ENCODE measurements at places on chromosomes 4 and X.
A peak's percentile ranks its signal among the peaks of the same experiment; 100 is the strongest.

- no peak for DNase-seq
Measured at GRCh38 chr4:170278460-170278859, 188.7 kb upstream of the AADAT start.

DNA sequence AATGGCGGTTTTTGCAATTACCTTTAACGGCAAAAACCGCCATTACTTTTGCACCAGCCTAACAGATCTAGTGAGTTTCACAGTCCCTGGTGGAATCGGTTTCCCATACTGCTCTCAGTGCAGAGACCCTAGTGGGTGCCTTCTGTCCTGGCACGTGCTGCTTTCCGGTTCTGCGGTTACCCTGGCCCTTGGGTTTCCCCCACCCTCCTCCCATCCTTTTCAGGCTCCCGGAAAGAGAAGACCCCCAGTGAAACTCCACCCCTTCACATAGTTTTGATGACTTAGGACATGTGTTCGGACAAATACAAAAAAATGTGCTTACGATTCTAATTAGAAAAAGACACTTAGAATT is 36.9 kb downstream of the NLGN3 start:
- no peak for DNase-seq

GRCh38 chrX:18582910-18583493 is 88.9 kb downstream of the RS1 start:
- DNase-seq = no peak

DNA sequence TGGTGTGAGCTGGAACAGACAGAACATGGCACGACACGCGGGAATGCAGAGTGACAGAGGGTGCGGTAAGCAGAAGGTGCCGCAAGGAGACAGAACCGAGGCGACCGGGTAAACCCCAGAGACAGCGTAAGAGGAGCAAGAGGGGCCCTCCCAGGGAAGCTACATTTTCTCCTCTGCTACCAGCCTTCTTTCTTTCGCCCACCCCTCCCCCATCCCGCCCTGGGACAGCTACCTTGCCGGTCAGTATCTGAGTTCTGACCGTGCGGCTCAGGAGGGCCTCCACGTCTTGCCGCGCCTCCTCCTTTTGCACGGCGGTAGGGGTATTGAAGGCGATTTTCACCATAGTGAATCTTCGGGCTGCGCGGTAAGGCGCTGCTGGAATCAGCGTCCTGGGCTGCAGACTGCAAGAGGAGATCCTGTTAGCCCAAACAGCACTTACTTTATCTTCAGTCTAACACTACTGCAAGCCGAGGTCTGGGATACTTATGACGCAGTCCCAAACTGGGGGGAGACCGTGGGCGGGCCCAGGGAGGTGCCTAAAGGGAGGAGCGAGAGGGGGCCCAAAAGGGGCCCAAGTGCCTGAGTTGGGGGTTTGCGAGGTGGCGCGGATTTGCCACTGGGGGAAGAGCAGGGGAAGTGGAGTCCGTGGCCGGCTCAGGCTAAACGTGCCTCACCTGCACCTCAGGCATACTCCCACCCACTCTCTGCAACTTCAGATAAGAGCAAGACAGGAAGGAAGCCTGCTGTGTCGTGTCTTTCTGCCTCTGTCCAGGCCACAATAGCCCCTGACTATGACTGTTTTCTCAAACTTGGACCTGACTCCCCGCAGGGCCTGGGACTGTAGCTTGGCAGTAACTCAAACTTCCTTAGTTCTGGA is at the start of gene ITM2A:
Gene ITM2A (minus strand): TSS at position 462 of the 877 bp plus-strand sequence. CDS start 119 bp downstream, at position 343.
- DNase-seq = no peak

DNA sequence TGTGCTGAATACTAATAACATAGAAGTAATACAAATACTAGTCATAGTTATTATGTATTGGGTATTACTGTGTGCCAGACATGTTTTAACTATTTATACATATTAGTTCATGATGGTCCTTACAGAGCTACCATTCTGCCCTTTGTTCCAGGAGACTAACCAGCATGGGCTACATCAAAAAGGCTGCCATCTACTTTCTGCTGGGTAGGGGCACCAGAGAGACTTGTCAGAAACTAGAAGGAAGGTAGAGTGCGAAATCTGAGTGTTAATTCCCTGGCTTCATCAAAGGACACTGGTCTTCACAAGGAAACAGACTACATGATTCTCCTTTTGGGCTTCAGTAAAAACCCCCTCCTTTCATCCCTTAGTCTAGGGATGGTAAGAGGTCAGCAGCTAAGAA is 347.8 kb downstream of the GBA3 start:
- no peak for DNase-seq

- peak; percentile 2 for DNase-seq
Measured at GRCh38 chr4:142984871-142985585, 138.9 kb upstream of the INPP4B start.

DNA sequence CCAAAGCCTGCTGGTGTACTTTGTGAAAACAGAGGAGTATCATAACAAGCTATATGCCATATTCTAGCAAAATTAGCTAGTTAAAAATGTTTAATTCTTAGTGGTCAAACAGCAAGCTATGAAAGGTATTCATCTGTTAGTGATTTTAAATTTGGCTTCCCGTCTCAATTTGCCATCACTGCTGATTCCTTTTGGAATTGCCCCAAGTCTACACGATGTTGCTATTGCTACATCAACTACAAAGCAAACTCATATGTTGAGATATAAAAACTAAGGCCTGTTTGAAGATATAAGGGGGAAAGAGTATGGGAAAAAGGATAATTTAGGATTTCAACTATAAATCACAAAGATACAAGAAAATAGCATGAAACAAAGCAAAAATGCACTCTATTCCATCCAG is 146.1 kb downstream of the COL25A1 start:
- no peak for DNase-seq

GRCh38 chr4:160505724-160506123 is 1402.8 kb downstream of the RAPGEF2 start:
- DNase-seq = no peak

DNA sequence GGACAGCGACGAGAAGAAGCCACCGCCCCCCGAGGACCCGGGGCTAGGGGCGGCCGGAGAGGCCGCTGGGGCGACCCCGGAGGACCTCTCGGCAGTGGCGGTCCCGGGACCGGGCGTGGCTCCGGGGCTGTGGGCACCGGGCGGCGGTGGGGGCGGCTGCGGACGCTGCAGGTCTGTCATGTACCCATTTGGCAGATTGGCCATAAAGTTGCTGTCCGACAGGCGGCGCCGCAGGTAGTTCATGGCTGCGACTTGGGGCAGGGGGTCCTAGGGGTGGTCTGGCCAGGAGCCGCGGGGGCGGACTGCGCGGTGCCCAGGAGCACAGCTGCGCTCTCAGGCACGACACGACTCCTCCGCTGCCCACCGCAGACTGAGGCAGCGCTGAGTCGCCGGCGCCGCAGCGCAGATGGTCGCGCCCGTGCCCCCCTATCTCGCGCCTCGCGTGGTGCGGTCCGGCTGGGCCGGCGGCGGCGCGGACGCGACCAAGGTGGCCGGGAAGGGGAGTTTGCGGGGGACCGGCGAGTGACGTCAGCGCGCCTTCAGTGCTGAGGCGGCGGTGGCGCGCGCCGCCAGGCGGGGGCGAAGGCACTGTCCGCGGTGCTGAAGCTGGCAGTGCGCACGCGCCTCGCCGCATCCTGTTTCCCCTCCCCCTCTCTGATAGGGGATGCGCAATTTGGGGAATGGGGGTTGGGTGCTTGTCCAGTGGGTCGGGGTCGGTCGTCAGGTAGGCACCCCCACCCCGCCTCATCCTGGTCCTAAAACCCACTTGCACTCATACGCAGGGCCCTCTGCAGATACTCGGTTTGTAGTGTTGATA is at the start of gene SYN1:
Gene SYN1 (minus strand): TSS at position 372 of the 817 bp plus-strand sequence. CDS start 129 bp downstream, at position 243.
- peak; percentile 69 for DNase-seq

DNA sequence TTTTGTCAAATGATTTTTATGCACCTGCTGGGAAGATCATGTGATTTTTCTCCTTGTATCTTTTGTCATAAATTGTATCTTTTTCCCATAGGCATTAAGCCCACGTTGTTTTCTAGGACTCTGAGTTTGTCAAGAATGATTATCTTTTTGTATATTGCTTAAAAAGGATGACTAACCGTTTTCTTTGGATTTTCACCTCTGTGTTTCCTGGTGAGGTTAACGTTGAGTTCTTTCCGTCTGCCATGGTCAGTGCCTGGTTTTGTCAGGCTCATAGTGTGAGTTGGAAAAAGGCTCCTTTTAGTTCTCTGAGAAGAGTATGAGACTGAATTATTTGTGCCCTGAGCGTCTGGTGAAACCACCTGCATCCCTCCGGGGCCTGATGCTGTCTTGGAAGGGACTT is 21.9 kb downstream of the PCGF3 start:
- no peak for DNase-seq
